ENCODE measurements at places on chromosomes 3 and 15. TPM values are rescaled to one million over a fixed set of nuclear protein-coding genes. Genes with fewer than 3 reads are reported as not detected.

Gene SCAANT1
- not detected for total RNA-seq

DNA sequence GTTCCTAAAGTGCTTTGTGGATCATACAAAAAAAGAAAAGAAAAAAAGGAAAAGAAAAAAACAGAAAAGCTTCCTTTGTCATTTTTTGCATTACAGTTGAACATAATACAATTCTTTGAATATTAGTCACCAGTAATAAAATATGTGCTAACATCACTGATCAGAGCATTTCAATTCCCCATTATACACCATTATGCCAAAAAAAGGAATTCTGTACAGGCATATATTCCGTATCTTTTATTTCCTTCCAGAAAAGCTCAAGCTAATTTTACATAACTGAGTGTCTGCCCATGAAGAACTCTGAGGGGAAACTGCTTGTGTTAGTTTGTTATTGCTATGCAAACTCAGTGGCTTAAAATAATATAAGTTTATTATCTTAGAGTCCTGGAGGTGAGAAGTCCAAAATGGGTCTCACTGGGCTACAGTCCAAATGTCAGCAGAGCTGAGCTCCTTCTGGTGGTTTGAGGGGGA, 377.9 kb downstream of the GAP43 start:
- no peak for DNase-seq

DNA sequence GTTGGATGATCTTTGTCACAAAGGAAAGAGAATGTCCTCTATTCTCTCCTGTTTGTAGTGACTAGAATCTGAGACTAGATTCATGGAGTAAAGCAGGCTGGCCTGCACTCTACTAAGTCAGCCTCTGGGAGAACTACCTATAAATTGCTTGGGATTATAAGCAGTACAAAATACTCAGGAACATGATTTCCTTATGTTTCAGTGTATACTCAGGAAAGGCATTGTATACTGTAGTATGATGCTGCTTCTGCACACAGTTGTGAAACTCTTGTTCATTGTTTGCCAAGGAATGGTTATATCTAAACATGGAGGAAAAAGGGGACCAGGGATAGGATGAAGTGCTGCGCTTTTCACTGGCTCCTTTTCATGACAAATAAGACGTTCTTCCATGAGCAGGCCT, 49.2 kb downstream of the OXSR1 start:
- DNase-seq: no peak

DNA sequence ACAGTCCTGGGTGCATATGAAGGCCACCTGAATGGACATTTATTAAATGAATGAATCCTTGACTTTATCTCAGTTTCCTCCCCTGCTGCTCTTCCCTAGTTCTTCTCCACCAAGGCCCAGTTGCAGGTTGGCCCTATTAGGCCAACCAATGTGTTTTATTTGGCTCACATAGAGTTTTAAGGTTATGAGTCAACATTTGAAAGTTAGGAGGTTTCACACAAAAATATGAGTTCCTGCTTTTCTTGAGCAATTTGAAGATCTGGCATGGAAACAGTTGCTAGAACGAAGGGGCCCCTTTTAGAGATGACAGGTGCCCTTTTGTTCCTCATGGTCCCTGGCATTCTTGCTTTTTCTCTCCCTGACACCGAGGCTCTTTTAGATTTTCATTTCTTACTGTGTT, 83.0 kb upstream of the PDZRN3 start:
- no peak for DNase-seq

- no peak for DNase-seq
These were observed 33.3 kb upstream of the PIK3CB start for GRCh38 chr3:138867996-138868395.

DNA sequence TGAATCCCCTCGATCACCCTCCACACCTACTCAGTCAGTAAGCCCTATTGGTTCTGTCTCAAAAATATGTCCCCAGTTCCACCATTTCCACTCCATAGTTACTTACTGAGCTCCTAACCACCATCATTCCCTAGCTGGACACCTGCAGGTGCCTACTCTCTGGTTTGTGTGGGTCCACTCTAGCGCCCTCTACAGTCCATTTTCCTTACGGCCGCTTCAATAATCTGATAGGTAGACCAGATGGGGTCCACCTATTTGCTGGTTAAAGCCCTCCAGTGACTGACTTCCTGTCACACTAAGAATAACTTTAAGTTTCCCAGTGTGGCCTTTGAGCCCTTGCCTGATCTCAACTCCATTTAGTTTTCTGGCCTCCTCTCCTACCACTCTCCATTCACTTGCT, 5.0 kb downstream of the GXYLT2 start:
- DNase-seq: no peak

DNA sequence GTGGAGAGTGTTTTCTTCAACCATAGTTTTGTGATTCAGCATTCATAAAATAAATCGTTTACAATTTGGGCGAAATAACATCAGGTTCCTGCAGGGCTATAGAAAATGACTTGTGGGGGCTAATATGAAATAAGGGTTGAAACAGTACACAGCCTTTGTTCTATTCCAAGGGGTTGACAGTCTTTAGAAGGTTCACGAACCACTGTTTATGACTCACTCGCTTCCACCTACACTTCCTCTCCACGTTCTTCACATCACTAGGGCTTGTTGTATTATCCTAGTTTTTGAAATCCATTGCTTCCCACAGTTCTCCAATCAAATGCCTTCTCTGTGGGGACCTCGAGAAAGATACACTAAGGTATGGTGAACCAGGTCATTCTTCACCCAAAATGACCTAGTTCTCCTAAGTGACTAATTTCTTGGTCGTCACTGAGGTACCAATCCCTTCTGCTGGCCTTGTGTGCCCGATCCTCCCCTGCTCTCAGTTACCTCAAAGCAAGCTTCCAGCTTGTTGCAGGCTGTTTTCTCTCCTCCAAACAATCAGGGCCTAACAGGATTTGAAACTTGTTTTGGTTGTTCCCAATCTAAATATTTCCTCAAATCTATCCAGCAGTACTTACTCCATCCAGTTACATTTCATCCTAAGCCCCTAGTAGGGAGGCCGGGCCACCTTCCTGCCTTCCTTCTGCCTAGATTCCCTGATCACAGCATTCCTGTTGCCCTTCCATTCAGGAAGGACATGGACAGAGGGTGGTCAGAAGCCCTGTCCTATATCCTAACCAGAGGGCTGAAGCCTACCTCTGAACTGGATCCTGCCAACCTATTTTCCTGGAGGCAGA, 23.1 kb upstream of the TBL1XR1 start:
- no peak for DNase-seq

All from Right ventricle myocardium inferior (tissue), 1 donor.